ENCODE measurements at places on chromosomes 4 and X.

- DNase-seq = no peak
These were observed 89.0 kb downstream of the PLAC1 start for GRCh38 chrX:134569306-134569705.

DNA sequence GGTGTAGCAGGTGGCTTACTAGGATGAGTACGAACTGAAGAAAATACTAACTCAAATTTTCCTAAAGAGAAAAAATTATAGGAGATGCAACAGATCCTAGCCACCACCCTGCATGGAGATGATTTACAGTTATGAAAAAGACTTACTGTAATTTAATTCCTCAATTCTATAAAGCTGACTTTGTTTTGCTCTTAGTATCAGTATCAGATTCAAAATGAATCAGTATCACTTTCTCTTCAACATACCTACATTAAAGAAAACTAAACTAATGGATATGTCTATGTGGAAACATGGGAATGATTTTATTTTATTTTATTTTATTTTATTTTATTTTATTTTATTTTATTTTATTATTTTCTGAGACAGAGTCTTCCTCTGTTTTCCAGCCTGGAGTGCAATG lies 525.8 kb downstream of the NLGN4X start:
- no peak for DNase-seq

DNA sequence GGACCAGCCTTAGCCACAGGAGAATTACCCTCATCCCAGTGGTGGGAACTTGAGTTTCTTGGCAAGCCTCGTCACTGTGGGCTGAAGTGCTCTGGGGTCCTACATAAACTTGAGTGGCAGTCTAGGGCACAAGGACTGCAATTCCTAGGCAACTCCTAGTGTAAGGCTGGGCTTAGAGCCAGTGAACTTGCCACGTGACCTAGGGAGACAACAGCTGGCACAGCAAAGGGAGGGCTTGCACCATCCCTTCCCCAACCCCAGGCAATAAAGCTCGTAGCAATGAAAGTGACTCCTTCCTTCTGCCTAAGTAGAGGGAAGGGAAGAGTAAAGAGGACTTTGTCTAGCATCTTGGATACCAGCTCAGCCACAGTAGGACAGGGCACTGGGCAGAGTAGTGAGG lies 81.8 kb downstream of the TEX11 start:
- no peak for DNase-seq

DNA sequence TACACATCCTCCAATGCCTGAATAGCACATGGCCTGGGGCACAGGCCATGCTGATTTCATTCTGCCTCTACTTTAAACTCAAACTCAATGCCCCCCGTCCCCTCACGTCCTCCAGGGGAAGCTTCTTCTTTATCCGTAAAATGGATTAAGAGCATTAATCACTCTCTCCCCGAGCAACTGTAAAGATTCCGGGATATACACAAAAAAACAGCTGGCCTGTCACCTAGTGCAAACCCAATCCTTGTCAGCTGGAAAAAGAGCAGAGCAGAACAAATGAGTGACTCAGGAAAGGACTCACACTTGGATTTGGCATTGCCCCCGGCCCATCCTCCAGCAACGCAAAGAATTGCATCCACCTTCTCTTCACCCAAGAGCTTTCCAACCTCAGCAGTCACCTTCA lies 7.8 kb downstream of the QDPR start:
- DNase-seq = no peak

GRCh38 chrX:44843318-44843702 lies 511 bp upstream of the DUSP21 start:
- no peak for DNase-seq

- no peak for DNase-seq
These were observed 80.8 kb upstream of the IQCM start for GRCh38 chr4:149896432-149896831.

GRCh38 chr4:81538716-81539427 lies 67.2 kb upstream of the RASGEF1B start:
- no peak for DNase-seq

- DNase-seq = no peak
These were observed 221.6 kb upstream of the SPANXN4 start for GRCh38 chrX:142804085-142804484.

- DNase-seq = no peak
These were observed 259.7 kb downstream of the DCHS2 start for GRCh38 chr4:154231806-154232478.

DNA sequence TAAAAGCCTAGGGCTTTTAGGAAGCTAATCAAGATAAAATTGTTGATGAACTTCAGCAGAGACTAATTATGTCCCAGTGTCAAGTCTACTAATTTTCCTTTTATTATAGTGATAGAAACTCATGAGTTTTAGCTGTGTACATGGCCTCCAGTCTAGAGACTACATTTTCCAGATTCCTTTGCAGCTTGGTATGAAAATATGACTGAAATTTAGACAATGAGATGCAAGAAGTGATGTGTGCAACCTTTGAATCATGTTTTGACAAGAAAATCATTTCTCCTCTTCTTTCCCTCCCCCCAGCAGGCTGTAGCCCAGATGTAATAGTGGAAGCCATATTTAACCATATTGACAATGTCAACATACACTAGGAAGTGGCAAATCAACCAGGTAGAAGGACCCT lies 30.3 kb upstream of the IL13RA2 start:
- no peak for DNase-seq

DNA sequence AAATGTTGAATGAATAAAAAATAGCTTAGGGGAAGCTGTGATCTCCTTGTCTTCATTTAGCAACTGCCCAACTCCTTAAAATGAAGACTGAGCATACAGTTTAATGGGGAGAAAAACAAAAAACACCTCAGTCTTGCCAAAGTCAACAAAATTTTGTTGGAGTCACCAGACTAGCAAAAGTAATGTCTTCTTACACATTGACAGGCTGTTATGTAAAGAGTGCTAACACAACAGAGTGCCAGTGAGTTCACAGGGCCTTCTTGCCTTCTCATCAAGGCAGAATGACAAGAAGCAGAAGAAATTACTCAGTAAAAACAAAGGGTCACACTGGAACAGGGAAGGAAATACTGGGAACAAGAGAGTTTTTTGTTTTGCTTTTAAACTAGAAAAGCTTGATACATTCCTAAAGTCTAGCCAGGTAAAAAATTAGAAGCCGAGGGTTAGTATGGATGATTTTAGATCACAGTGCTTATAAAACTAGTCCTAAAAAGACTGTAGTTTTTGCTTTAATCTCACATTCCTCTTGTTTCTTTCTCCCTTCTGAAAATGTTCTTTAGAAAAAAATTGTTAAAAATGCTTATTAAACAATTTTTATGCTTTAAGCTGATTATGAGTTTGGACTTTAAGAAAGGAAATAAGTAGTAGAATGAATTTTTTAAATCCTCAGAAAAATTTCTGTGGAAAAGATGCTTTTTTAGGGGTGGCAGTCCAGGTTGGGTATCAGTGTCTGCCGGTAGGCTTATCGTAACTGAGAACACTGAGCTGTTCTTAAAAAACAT lies 38.7 kb upstream of the FRAS1 start:
- no peak for DNase-seq

DNA sequence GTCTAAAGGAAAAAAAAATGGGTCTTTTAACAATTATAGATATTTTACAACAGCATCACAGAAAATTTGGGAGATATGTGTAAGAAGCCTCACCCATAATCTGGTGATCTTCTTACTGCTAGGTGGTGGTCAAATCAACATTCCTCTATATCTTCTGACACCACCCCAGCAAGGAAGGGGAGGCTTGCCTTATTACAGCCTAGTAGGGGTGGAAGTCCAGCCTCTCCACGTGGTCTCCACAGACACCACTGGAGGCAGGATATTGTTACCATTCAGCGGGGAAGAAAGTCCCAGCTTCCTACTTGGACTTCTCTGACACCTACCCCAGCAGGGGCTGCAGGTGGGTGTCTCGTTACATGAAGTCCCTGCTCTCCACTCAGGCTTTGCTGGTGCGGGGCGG lies 28.7 kb downstream of the PRPS1 start:
- DNase-seq = no peak

DNA sequence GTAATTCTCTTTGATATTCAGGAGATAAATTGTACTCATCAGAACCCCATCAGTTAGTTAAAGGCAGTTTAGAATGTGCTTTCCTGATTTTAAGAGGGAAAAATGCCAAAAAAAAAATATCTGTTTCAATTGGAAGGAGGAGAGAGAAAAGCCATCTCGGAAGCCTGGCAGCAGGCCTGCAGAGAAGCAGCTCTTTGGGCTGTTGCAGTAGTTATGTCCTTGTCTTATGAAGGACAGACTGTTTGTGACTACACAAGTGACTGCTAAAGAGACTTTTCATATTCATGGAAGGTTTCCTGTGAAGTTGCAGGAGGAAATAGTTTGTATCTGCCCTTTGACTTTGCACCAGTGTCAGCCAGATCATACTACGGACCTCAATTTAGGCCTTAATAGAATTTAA lies 88.8 kb downstream of the DCLK2 start:
- no peak for DNase-seq

DNA sequence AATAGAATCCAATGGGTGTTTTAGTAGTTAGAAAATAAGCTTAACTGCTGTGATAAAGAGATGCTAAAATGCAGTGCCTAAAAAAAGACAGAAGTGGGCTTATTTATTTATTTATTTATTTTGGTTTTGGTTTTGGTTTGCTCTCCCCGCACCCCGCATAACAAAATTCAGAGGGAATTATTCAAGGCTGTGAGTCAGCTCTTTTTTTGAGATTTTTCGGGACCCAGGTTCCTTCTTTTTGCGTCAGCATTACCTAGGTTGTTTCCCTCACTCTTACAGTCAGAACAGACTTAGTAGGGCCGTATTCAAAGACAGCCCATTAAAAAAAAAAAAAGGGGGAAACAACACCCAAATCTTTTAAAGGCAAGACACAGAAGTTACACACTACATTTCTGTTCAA lies 1495.5 kb upstream of the ADGRL3 start:
- no peak for DNase-seq
